ENCODE measurements at places on chromosomes 5 and 9.
A peak's percentile ranks its signal among the peaks of the same experiment; 100 is the strongest.

- DNase-seq = no peak
Observed at GRCh38 chr9:126938327-126938726, 23.7 kb downstream of the RALGPS1 start.

- no peak for DNase-seq
Observed at GRCh38 chr9:92807757-92808725, 43.4 kb upstream of the BICD2 start.

DNA sequence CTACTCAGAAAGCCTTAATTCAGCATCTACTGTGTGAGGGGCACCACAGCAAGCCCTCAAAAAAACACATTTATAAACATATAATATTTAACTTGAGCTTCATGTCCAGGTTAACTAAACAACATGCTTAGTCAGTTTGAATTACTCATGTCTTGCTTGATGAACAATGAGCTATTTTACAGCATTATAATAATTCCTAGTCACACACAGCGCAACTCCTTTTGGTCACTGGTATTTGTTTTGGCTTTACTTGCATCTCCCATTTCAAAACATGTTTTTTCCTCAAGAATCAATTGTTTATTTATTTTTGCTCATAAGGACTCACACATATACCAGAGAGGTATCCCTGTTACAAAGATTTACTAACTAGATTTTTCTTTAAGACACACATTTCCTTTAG is 616.7 kb upstream of the DAB2 start:
- DNase-seq = no peak

- DNase-seq = peak; percentile 74
Observed at GRCh38 chr9:35618854-35619799, 914 bp upstream of the CD72 start.

GRCh38 chr9:94631599-94631998 is 7.7 kb downstream of the FBP1 start:
- DNase-seq = no peak

DNA sequence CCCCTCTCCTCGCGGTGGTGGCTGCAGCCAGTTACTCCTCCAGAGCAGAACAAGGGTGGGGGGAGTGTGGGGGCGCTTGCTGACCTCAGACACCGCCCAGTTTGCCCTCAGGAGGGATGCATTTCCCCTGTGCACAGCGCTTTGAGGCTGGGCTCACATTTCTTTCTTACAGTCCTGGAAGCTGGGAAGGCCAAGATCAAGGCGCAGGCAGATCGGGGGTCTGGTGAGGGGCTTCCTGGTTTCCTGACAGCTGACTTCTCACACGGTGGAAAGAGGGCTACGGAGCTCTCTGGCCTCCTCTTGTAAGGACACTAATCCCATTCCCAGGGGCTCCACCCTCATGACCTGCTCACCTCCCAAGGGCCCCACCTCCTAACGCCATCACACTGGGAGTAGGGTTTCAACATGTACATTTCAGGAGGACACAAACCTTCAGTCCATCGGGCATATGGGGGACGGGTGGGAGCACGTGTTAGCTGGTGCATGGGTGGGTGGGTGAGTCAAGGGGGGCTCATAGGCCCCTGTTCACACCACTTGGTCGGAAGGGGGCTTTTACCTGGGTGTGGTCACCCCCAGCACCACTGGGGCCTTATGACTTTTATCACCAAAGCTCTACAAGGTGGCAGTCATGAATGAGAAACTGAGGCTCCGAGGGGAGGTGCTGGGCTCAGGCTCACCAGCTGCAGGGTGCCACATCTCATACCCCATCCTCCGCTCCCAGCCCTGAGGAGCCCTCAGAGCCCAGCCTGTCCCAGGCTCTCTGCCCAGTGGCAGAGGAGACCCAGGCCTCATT is 7.7 kb upstream of the SCGB3A1 start:
- no peak for DNase-seq

- no peak for DNase-seq
Observed at GRCh38 chr5:58211441-58211840, 248.4 kb downstream of the PLK2 start.

GRCh38 chr5:72624641-72625236 is 117.5 kb upstream of the ZNF366 start:
- no peak for DNase-seq

DNA sequence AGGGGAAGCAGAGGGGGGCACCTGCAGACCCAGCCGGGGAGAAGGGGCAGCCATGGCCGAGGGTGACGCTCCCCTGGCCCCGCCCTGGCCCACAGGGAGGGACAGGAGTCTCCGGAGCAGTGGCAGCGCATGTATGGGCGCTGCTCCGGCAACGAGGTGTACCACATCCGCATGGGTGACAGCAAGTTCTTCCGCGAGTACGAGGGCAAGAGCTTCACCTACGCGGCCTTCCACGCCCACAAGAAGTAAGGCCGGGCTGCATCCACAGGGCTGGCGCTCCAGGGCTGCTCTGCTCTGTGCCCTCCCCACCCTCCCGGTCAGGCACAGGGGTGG is 68.2 kb downstream of the KCNT1 start:
- DNase-seq = no peak

DNA sequence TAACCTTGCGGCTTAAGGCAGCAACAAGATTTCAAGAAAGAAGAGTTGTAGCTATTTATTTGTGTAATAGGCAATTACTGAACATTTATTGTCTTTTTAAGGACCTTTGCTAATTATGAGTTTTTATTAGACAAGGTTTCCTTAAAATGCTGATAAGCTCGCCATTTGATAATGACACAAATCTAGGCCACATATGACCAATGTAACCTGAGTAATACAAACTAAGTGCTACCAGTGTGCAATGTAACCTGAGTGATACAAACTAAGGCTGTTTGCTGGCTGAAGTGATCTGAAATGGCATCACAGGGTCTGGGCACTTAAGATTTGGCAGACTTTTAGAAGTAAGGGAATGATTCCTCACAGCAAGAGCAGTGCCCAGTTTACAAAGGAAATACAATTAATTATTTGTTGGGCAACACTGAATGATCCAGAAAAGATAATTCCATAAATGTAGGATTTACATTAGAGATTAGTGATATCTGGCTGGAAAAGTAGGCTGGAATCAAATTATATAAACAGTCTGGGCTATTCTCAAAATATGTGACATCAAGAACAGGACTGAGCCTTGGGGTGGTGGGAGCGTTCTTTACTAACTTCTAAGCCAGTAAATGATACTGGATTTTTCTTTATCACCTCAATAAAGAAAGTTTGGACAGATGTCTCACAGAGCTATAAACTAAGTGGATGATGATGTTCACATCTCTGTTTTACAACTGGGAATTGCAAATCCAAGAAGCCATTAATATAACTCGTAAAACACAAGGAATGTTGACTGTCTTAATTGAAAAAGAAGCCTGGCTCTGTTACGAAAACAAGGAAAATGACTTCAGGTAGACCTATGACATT is 54.8 kb downstream of the MRPS27 start:
- no peak for DNase-seq

DNA sequence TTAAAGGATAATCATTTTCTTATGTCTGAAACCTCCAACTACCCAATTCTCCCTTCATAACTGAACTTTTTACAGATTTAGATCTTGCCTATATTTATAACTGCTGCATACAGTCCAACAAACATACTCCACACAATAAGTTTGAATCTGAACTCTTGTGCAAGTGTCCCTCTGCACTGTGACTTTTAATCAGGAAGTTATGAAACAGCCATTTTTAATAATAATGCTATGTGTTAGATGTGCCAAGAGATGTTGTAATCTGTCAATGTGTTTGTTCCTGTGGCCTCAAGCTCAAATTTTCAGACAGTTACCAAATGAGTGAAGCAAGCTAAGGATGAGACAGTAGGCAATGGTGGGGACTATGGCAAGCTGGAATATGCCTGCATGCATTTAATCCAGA is 57.6 kb upstream of the MTAP start:
- DNase-seq = no peak

- DNase-seq = no peak
Observed at GRCh38 chr5:143010351-143010750, 240.2 kb downstream of the ARHGAP26 start.

- DNase-seq = no peak
Observed at GRCh38 chr9:100718717-100719116, 140.8 kb downstream of the CAVIN4 start.

- peak; percentile 56 for DNase-seq
Observed at GRCh38 chr9:123940721-123941523, 11.0 kb upstream of the DENND1A start.

GRCh38 chr5:62143268-62144229 is 162.5 kb upstream of the KIF2A start:
- no peak for DNase-seq

- DNase-seq = no peak
Observed at GRCh38 chr5:85337435-85337834, 952.8 kb upstream of the EDIL3 start.

DNA sequence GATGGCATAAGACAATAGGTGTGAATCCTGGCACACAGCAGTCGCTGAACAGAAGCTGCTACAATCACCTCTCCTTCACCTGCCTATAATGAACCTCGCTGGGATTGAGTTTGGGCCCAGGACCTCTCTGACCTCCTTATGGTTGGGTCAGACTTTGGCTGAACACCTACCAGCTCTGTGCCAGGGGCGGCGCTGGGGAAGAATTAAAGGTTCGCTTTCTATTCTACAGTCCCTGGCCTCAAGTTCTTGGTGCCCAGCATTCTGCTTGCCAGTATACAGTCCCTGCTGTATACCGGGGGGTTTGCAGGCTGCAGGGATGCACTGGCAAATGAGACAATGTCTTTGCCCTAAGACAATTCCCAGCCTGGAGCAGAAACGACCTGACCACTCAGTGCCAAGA is 895 bp upstream of the STRBP start:
- no peak for DNase-seq

DNA sequence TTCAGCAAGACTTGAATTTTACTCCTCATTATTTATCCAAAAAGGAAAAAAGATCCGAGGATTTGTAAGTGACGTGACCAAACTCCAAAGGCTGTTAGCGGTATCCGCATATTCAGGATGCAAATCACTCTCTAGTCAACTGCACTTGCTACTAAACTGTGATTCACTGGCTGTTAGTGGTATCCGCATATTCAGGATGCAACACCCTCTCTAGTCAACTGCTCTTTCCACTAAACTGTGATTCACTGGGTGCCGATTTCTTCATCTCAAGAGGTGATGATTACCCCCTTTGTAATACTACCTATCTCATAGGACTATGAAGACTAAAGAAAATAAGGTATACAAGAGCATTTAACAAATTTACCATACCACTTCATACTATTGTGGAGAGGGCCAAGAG is 5.7 kb downstream of the MAPKAP1 start:
- DNase-seq = no peak

DNA sequence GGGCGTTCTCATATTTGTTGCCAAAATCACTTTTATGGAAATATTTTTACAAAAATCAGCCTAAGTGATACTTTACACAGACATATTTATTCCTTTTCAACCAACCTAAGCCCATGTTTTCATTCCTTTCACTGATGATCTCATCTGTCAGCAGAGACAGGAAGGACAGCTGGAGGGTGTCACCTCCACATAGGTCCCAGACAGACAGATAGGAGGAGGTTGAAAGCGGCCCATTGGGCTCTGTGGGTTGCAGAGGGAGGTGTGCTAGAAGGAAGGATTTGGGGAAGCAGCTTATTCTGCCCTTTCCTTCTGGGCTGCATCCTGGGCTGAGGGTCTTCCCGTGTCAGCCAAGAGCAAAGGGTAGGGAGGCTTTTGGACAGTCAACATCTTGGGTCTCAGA is 26.0 kb upstream of the SEMA4D start:
- DNase-seq = no peak

DNA sequence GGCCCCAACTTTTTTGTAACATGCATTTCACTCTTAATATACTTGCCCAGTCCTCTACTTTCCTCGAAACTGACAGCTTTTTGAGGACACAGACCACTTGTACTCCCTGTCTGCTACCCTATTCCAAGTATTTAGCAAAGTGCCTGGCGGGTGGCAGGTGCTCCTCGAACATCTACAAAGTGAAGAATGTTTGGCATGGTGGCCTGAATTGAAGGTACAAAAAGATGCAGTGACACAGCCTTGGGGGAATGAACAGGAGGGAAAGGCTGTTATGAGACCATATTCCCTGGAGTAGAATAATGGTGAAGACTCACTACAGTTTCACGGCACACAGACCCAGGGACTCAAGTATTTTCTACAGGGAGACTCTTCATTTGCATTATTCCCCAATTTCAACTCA is 590.9 kb downstream of the PRELID2 start:
- DNase-seq = no peak

- DNase-seq = peak; percentile 58
Observed at GRCh38 chr9:97502222-97502983, 937 bp downstream of the TMOD1 start.

DNA sequence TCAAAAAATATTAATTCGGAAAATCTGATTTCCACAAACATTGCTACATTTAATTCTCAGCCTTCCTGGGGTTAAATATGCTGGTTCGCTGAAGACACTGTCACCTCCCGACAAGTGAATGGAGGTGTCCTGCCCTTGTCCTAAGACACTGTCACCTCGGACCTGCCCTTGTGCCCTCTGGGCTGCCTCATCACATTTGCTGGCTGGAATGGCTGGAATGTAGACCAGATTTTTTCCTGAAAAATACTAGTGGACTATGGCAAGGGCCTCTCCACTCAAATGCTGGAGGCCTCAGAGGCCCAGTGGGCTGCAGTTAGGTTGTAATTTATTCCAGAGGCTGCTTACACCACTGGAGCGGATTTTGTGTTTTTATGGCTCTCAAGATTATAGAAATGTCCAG is 28.2 kb downstream of the CACNA1B start:
- no peak for DNase-seq

DNA sequence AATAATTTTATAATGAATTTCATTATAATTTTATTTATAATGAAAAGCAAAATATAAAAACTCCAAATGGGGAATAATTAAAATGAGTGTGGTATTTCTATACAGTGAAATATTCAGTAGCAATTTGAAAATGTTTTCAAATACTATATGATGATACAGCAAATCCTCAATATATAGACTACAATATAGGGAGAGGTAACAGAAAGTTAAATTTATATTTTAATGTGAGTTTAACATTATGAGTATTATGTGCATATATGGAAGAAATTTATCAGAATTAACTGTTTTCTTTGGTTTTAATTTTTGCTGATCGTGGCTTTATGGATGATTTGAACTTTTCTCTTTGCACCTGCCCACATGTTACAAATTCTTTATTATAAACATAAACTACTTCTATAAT is 500.9 kb upstream of the ARRDC3 start:
- no peak for DNase-seq

- no peak for DNase-seq
Observed at GRCh38 chr9:6576987-6577386, 68.5 kb downstream of the GLDC start.

DNA sequence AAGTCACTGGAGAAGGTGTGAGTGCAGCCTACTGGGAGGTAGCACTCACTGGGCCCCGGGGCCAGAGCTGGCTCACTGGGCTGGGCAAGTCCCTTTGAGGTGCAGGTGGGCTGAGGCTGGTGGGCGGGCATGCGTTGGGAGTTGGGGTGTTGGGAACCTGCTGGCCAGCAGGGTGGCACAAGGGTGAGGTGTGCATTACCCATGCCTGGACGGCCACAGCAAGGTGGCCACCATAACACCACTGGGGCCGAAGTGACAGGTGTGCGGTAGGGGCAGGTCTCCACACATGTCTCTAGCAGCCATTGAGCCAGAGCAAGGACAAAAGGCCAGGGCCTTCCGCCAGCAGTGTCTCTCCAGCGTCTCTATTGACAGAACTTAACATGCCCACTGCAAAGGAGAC is 22.6 kb downstream of the PRRT1B start:
- DNase-seq = no peak

GRCh38 chr5:9479361-9479760 is 66.5 kb downstream of the SEMA5A start:
- no peak for DNase-seq

- DNase-seq = peak; percentile 80
Observed at GRCh38 chr9:89604729-89605464, at the start of gene GADD45G. Gene GADD45G (plus strand): TSS chr9:89605012. CDS start chr9:89605122, 110 bp downstream.

- DNase-seq = no peak
Observed at GRCh38 chr9:111943746-111944145, 47.1 kb downstream of the UGCG start.
